Stimulated activated CD8-positive, alpha-beta memory T cell treated with anti-CD3 and anti-CD28 coated beads, Interleukin-7, amount 100 ng/mL, for 24 hours (primary cell): ENCODE measurements at places on chromosomes 7 and 10.

GRCh38 chr7:156493942-156494341 lies 146.6 kb upstream of the RNF32 start:
- DNase-seq: no peak

GRCh38 chr10:98320486-98321185 lies 52.6 kb upstream of the LOXL4 start:
- DNase-seq: no peak

GRCh38 chr7:140512317-140513000 lies 33.2 kb upstream of the MKRN1 start:
- no peak for DNase-seq

- no peak for DNase-seq
These were observed 90.8 kb upstream of the KLF6 start for GRCh38 chr10:3875842-3876235.

DNA sequence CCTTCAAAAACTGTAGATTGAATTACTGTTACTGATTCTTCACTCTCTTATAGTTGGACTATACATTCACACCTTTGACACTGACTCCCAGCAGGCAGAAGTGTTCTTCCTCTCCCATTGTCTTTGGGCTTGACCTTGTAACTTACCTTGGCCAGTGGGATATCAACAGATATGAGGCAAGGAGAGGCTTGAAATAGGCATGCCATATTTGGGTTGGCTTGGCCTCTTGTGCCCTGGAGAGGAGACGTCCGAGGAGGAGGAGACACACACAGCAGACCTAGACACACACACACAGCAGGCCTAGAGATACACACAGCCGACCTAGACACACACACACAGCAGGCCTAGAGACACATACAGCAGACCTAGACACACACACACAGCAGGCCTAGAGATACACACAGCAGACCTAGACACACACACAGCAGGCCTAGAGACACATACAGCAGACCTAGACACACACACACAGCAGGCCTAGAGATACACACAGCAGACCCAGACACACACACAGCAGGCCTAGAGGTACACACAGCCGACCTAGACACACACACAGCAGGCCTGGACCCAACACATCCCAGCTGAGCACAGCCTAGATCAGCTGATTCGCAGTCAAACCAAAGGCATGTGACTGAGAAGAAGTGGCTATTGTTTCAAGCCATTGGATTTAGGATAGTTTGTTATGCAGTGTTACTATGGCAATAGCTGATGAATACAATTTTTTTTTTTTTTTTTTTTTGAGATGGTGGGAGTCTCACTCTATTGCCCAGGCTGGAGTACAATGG lies 12.5 kb upstream of the GNA12 start:
- DNase-seq: no peak

GRCh38 chr10:98790817-98791216 lies 344.1 kb upstream of the HPS1 start:
- DNase-seq: no peak

DNA sequence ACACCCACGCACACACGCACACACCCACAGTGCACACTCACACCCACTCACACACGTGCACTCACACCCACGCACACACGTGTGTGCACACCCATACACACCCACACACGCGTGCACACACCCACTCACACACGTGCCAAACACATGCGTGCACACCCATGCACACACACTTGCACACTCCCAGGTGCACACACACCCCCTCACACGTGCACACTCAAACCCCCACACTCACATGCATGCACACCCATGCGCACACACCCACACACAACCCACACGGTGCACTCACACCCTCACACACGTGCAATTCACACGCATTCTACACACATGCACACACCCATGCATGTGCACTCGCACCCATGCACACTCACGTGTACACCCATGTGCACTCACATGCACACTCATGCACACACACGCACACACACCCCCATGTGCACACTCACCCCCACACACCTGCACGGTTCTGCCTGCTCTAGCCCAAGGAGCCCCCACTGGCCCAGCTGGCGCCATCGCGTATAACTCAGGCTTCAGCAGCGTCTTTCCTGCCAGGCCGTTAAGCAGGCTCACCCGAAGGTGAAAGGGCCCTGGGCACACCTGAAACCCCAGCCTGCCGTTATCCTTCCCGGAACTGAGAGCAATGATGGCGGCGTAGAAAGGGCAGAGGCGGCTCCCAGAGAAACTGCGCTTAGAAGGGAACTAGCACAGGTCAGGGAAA lies 63.9 kb upstream of the PDGFA start:
- no peak for DNase-seq

DNA sequence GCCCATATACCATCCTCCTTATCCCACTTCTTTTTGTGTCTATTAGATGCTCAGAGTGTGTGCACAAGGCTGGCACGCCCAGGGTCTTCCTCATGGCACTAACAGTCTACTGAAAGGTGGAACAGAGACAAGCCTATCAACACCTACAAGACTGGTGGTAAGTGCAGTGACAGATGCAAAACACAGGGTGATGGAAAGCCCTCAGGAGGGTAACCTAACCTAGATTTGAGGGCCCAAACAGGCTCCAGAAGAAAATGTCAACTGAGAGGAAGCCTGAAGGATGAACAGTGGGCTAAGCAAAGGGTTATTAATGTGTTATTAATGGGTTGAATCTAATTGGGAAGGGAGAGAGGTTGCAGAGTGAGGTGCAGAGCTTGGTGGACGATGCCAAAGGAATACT lies 1.2 kb upstream of the FAS start:
- no peak for DNase-seq

DNA sequence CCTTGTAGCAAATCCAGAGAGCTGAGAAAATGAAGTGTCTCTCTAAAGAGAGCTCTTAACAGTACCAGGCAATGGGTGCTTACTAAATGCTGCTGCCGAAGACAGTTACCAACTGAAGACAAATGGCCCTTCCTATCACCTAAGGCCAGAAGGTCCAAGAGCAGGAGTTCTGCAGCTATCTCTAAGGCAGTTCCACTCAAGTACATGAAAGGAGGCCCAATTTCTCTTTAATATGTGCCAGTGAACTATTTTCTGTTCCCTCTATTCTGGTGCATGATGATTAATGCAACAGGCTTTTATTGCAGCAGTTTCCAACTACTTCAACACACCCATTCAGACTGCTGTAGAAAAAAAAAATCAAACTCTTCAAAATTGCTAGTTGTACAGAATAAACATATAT lies 122.5 kb downstream of the SLC25A13 start:
- DNase-seq: no peak

DNA sequence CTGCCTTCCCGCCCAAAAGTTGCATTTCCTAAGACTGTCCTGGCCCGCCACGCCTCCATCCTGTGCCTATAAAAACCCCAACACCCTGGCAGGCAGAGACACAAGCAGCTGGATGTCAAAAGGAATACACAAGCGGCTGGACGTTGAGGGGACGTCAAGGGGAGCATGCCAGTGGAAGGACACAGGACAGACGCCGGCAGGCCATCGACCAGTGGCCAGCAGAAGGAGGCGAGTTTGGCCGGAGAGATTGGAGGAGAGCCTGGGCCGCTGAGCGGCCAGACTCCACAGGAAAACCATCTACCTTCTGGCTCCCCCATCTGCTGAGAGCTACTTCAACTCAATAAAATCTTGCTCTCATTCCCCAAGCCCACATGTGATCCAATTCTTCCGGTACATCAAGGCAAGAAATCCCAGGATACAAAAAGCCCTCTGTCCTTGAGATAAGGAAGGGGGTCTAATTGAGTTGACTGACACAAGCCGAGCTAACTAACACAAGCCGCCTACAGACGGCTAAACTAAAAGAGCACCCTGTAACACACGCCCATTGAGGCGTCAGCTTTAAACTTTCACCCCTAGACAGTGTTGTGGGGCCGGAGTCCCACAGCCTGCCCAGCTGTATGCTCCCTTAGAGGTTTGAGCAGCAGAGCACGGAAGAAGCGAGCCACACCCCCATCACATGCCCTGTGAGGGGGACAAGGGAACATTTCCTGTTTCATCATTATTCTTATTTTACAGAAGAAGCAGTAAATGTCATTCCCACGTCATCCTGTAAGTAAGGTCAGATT lies 150.3 kb upstream of the PHYHIPL start:
- DNase-seq: no peak

DNA sequence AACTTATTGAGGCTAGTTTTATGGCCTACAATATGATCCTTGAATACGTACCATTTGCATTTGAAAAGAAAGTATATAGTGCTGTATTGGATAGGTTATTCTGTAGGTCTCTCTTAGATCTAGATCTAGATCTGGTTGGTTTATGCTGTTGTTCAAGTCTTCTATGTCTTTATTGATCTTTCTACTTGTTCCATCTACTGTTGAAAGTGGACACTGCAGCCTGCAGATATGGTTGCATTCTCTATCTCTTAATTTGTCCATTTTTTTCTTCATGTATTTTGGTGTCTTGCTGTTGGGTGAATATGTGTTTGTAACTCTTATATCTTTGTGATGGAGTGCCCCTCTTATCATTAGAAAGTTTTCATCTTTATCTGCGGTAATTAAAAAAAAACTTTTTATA lies 139.4 kb upstream of the PCDH15 start:
- DNase-seq: no peak

- DNase-seq: no peak
These were observed 64.7 kb downstream of the MKX start for GRCh38 chr10:27680691-27681605.

- DNase-seq: no peak
These were observed 233.8 kb downstream of the C7orf25 start for GRCh38 chr7:42677751-42678699.

- DNase-seq: no peak
These were observed 3.3 kb downstream of the LUC7L2 start for GRCh38 chr7:139362981-139363380.

DNA sequence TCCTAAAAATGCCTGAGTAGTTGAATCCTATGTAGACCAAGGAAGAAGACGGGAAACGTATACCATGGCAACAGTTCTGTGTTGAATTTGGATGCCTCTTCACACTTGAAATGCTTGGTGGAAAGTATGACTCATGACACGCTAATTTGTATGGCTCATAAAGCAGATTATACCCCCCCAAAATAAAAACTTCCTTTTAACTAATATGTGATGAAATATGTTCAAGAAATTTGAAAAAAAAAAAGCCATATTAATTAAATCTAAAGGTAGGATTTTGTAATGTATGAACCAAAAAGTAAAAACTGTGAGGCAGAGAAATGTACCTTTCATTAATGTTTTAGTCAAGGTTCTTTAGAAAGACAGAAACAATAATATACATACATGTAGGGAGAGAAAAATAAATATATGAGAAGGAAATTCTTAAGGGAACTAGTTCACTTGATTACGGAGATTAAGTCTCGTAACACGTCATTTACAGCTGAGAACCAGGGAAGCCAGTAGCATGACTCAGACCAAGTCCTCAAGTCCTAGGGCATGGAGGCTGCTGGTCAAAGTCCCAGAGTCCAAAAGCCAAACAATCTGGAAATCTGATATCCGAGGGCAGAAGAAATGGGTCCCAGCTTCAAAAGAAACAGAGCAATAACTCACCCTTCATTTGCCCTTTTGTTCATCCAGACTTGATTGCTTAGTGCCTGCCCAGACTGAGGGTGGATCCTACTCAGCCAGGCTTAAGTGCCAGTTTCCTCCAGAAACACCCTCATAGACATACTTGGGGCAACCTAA lies 485.1 kb downstream of the SEMA3D start:
- DNase-seq: no peak

- DNase-seq: no peak
These were observed 374.3 kb downstream of the INHBA start for GRCh38 chr7:41328544-41328943.

DNA sequence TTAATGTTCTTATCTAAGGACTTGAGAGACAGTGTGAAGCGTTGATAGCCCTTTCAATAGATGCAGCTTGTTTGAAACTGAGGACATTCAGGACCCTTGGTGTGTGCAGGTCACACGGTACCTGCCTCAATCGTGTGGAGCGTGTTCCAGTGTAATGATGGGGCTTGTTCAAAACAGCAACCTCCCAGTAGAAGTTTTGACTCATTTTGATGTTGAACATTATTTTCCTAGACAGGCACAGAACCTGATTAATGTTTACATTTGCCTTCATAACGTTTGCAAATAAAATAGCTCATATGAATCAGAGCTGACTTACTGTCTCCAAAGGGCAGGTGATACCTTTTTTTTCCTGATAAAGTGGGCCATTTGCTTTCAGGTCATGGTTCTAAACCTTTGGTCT lies 21.3 kb downstream of the RBM17 start:
- DNase-seq: no peak

DNA sequence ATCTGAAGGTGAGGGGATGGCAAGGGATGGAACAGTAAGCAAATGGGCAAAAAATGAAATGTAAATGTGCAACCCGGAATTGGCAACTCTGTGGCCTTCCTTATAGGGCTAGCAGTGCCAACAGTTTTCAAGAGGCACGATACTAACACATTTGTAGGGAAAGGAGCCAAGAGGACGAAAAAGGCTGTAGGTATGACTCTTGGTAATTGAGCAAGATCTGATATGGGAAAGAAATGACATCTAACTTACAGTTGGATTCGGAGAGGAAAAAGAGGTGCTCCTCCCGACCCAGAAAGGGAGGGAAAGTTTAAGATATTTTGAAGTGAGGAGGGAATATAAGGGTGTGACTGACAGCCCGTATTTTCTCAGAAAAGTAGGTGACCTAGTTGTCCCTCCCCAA lies 2.1 kb upstream of the CREM start:
- DNase-seq: no peak

GRCh38 chr10:55747244-55747643 lies 613.8 kb downstream of the ZWINT start:
- DNase-seq: no peak

DNA sequence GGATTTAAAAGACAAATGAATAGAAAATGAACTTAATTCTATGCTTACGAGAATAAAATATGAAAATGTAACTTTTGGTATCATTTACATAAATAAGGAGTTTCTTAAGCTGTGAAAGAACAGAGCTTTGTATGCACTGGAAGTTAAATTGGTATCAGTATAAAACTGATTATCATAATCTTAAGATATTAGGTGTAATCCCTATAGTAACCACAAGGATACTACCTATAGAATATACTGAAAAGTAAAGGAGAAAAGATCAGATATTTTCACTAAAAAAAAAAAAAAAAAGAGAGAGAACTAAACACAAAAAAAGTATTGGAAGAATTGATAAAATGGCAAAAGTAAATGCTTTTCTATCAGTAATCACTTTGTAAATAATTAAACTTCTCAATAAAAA lies 100.1 kb downstream of the TWIST1 start:
- DNase-seq: no peak

- DNase-seq: no peak
These were observed 43.0 kb upstream of the RPA3 start for GRCh38 chr7:7761340-7761973.

- DNase-seq: no peak
These were observed 162.2 kb upstream of the FAM3C start for GRCh38 chr7:121558288-121558687.

- DNase-seq: no peak
These were observed 427.1 kb upstream of the GALNT17 start for GRCh38 chr7:70704831-70705346.
